ENCODE measurements at places on chromosomes 2 and 18.

DNA sequence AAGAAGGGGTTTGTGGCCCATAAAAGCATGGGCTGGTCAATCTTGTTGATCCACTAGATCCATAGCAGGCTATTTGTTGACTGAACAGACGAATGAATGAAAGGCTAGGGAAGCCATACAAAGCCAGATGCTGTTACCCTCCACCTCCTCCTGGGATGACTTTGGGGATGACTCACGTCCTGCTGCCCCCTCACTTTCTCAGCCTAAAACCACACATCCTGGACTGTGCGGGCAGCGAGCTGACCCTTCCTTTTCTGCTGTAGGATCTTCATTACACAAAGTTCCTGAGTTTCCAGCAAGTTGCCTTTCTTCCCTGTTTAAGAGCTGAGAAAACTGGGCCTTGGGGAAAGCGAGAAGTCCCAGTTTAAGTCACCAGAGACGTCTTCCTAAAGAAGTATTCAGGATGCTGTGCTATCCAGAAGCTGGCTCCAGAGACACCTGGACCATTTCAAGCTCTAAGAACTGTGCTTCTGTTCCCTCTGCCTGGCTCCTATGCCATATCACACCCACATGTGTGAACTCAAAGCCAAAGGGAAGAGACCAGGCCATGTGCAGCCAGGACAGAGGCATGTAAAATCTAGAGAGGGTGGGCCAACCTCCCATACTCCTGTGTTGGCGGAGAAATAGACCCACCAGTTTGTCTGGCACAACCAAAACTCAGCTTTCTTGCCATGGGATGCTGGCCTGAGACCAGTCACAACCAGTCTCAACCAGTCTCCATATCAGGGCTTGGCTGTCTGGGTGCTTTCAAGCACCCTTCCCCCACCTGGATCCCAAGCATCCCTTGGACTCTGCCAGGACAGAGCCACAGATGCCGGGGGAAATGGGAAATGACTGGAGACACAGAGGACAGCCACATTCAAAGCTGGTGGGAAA is 4.7 kb upstream of the SLC20A1 start:
- no peak for DNase-seq

GRCh38 chr18:44946529-44947113 is 265.9 kb downstream of the SETBP1 start:
- DNase-seq = no peak

- DNase-seq = no peak
These were observed 85.6 kb downstream of the MOGAT1 start for GRCh38 chr2:222756951-222757650.

DNA sequence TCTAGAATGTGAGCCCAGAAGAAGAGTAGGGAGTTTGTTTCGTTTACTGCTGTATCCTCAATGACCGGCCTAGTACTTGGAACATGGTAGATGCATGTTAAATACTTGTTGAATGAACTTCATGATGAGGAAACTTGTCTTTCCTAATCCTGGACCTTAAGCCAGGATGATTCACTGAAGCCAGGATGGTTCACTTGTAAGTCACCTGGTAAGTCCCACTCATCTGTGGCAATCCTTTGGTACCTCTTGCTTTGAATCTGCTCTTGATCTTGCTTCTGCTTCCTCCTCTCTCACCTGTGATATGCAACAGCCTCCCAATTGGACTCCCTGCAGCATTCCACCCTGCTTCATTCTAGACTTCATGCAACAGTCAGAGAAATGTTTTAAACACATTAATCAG is 43.6 kb downstream of the QPCT start:
- no peak for DNase-seq

DNA sequence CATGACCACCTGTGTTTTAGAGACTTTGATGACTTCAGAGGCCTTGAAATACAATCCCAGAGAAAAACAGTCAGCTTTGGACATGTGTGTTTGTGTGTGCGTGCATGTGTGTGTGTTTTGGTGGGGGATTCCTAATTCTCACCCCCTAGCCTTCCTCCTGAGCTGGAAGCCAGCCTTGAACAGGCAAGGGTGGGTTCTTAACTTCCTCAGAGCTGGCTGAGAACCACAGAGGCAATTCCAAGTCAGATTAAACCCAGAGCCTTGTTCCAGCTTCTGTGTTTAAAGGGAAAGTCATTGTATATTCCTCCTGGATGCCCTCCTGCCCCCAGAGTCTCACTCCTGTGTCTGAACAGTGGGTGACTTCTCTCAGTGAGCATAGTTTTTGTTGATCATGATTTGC is 45.2 kb upstream of the MGAT4A start:
- DNase-seq = no peak

GRCh38 chr2:168114040-168114439 is 133.4 kb downstream of the STK39 start:
- no peak for DNase-seq

DNA sequence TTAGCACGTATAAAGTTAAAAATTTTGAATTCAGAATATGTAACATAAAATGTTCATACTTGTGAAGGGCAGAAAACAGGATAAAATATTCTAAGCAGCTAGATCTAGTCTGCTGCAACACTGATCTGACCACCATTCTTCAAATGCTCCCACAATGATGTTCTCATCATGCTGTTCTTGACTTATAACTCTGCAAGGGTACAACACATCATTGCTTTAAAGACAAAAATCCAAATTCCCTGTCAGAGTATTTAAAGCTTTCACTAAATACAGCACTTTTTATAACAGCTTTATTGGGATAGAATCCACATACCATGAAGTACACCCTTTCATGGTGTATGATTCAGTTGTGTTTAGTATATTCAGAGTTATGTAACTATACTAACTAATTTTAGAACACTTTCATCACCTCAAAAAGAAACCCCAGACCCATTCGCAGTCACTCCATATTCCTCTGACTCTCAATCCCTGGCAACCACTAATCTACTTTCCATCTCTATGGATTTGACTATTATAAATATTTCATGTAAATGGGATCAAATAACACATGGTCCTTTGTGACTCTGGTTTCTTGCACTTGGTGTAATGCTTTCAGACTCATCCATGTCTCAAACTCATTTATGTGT is 56.4 kb downstream of the MAP4K3 start:
- DNase-seq = no peak

Data from Right ventricle myocardium superior (tissue), 1 donor.